Activated T-helper 1 cell treated with anti-CD3 and anti-CD28 coated beads, Interleukin-12 subunit alpha, Interleukin-12 subunit beta, Interleukin-2, Interleukin-4 antibody, amounts not matched to agents 30 ng/mL and 10 ng/mL and 1 ng/mL, durations not matched to agents 14 hours and 24 hours and 36 hours (primary cell): ENCODE measurements at places on chromosomes 13 and 19.
A peak's percentile ranks its signal among the peaks of the same experiment; 100 is the strongest.

- no peak for DNase-seq
Observed at GRCh38 chr19:821825-822503, at the start of gene PLPPR3. PLPPR3 (minus strand) TSS chr19:821955; CDS start chr19:821559, 396 bp downstream.

GRCh38 chr19:13951799-13952153 is 533 bp upstream of the DCAF15 start:
- no peak for DNase-seq

- DNase-seq = no peak
Observed at GRCh38 chr19:4103080-4103433, 20.9 kb downstream of the MAP2K2 start.

DNA sequence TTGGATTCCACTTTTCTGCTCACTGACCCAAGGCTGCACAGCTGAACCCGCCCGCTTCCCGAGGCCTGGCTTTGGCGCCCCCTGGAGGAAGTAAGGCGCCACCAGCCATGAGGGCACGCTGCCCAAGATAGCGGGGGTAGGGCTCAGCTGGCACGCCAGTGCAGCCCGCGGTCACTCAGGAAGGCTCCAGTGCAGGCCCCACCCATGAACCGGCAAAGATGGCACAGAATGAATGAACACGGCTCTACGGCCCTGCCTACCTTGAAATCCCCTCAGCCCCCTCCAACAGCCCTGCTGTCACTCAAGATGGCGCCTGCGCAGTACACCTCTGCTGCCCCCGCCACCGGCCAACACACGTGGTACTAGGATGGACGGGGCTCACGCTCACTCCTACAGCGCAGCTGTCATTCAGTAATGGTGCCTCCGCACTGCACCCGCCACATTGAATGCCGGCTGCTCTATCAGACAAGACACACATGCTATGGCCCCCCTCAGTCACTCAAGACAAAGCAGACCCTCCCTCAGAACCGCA is 3.0 kb downstream of the PEG3 start:
- DNase-seq = no peak

DNA sequence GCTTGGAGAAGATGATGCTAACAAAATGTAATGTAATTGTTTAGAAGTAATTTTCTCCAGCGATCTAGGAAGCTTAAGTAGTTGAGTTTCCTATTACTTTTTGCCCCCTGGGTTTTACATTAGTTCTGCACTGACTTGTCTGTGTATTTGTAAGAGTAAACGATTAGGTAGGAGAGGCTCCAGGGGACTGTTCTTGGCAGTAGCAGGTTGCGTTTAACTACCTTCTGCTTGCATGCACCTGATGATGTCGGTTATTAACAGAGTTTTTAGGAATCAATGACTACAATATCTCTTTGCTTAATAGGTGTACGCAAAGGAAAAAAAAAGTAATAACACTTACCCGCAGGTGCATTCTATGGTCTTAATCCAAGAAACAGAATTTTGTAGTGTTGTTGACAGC is 18.3 kb upstream of the UGGT2 start:
- DNase-seq = no peak

- DNase-seq = peak; percentile 22
Observed at GRCh38 chr19:55452749-55453346, 8.6 kb downstream of the ISOC2 start.

GRCh38 chr13:32581177-32581786 is 5.0 kb upstream of the PDS5B start:
- DNase-seq = no peak

GRCh38 chr19:45999653-46000121 is 4.4 kb downstream of the CCDC61 start:
- no peak for DNase-seq

DNA sequence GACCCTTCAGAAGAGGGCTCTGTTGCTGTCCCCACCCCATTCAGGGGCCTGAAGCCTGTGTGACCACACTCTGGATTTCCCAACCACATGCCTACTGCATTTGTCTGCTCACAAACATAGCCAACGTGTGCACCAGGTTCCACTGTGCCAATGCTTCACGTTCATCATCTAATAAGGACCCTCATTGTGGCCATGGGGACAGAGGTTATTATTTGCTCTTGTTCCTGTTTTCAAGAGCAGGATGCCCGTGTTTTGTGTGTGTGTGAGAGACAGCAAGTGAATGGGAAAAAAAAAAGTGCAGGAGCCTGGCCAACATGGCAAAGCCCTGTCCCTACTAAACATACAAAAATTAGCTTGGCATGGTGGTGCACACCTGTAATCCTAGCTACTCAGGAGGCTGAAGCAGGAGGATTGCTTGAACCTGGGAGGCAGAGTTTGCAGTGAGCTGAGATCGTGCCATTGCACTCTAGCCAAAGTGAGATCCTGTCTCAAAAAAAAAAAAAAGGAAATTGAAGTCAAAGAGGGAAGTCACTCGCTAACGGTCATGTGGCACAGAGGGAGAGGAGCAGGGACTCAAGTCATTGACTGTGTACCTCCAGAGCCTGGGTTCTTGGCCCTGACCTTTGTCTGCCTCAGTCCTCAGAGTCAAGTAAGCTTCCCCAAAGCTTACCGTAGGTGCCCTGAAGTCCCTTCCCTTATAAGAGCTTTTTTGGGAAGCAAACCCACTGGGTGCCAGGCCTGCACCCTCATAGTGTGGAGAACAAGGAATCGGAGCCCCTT is 6.9 kb downstream of the B3GNT8 start:
- no peak for DNase-seq

DNA sequence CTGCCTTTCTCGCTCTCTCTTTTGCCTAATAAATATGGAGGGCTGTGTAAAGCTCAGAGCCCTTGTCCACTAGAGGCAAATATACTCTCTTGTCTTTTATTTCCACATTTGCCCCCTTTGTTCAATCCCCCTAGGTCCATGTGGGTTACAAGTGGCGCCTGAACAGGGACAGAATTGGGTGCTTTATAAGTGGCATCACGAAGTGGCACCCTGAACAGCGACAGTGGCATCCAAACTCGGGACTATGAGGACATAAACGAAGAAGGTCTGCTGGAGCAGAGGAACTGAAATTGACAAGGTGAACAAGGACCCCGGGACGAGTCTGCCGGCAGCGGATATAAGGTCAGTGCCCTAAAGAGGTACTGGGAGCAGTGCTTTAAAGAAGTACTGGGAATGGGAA is 4.3 kb upstream of the ZNF610 start:
- no peak for DNase-seq

- DNase-seq = peak; percentile 14
Observed at GRCh38 chr13:111011899-111012298, 97.0 kb upstream of the ANKRD10 start.

- no peak for DNase-seq
Observed at GRCh38 chr13:40452038-40452666, 214.3 kb downstream of the FOXO1 start.

GRCh38 chr19:33813391-33814101 is 16.9 kb downstream of the KCTD15 start:
- DNase-seq = no peak

- no peak for DNase-seq
Observed at GRCh38 chr19:48442116-48443035, 3.4 kb upstream of the GRWD1 start.

GRCh38 chr13:107192289-107192688 is 624.4 kb upstream of the ARGLU1 start:
- DNase-seq = no peak
